Neural progenitor cell (in vitro differentiated cells): ENCODE measurements at places on chromosomes 11 and 22. TPM values are rescaled to one million over a fixed set of nuclear protein-coding genes. Genes with fewer than 3 reads are reported as not detected.

Gene OR6T1
- not detected in 2 replicates for total RNA-seq

- DNase-seq: no peak
Measured at GRCh38 chr11:126465573-126466188, 110.2 kb downstream of the ST3GAL4 start.

DNA sequence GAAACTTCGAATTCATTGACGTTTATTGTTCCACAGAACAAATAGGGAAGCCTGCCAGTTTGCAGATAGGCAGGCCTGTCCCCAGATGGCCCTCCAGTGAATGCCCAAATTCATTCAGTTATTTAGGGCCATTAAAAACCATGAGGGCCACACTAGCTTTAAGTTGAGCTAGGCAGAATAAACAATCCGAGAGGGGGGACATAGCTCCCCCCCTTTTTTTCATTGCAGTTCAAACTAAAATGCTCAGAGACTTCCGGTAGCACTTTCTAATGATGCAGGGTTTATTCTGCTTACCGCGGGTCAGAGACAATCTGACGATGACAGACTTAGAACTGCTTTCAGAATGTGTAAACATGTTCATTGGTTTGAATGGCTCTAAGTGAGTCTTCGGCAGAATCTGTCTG lies 72.0 kb downstream of the ZBTB16 start:
- DNase-seq: no peak

GRCh38 chr11:85682330-85683305 lies 3.4 kb downstream of the CCDC89 start:
- no peak for DNase-seq

GRCh38 chr11:46868912-46869311 lies 22.8 kb upstream of the CKAP5 start:
- no peak for DNase-seq

DNA sequence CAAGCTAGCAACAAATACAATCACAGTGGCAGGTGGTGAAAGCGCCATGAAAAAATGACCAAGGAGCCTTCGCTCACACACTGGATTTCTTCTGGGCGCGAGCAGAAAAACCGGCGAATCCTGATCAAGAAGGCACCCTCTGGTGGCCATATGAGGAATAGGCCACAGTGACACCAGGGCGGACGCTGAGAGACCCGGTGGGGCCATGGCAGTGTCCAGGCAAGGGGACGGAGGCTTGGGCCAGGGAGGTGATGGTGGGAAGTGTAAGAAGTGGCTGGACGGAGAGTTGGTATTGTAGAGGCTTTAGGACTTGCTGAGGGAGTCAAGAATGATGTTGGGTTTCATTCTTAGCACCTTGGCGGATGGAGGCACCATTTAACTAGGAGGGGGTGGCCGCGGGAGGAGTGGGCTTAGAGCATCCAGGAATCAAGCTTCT lies 16.9 kb upstream of the RAC2 start:
- DNase-seq: peak; percentile 82

Gene AAMDC
- total RNA-seq: 16.4 and 25.2 TPM in 2 replicates

Gene CARNS1
- total RNA-seq: 0.22 and 0.52 TPM in 2 replicates

GRCh38 chr11:61295596-61295926 lies 445 bp upstream of the VWCE start:
- DNase-seq: no peak

DNA sequence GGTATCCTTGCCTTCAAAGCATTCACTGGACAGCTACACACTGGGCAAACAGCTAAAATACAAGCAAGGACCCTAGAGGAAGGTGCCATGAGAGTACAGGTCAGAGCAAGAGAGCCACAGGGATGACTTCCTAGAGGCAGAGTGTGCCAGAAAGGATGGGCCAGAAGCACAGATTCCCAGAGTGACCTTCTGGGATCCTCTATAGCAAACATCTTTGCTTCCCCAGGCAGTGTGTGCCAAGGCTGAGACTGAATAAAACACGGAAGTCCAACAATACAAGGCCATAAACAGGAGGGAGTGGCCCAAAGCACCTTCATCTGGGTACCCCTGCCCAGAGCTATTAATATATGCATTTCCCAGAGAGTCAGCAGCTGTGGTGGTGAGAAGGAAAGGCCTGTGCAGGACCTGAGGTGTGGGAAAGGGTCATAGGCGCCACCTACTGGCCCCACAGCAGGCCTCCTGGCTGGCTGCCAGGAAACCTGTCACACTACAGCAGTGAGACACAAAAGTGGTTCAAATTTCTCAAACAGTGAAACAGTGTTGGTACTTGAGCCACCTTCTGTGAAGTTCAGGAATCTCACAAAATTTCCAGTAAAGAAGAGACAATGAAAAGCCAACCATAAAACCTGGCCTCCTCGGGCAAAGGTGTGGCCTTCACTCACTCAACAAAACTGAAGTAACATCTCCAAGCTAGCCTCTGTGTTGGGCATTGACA lies 20.3 kb downstream of the CLPB start:
- peak; percentile 80 for DNase-seq

- no peak for DNase-seq
Measured at GRCh38 chr11:69136471-69136870, 19.3 kb upstream of the SMIM38 start.

Gene RRP7A
- total RNA-seq: 15.2 and 31.9 TPM in 2 replicates

DNA sequence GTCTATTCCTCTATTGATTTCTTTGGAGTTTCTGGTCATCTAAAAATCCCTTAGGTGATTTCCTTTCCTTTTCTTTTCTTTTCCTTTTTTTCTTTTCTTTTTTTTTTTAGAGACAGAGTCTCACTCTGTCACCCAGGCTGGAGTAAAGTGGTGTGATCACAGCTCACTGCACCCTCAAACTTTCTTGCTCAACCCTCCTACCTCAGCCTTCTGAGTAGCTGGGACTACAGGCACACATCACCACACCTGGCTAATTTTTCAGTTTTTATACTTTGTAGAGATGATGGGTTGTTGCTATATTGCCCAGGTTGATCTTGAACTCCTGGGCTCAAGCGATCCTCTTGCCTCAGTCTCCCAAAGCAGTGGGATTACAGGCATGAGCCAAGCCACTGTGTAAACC lies 1.9 kb upstream of the C11orf52 start:
- no peak for DNase-seq

GRCh38 chr11:104159356-104159755 lies 4.6 kb downstream of the PDGFD start:
- no peak for DNase-seq

Gene RIN1
- 0.56 and 2.6 TPM in 2 replicates for total RNA-seq
